Smooth muscle cell of the brain vasculature (primary cell): ENCODE measurements at places on chromosomes 12 and 14.
A peak's percentile ranks its signal among the peaks of the same experiment; 100 is the strongest.

DNA sequence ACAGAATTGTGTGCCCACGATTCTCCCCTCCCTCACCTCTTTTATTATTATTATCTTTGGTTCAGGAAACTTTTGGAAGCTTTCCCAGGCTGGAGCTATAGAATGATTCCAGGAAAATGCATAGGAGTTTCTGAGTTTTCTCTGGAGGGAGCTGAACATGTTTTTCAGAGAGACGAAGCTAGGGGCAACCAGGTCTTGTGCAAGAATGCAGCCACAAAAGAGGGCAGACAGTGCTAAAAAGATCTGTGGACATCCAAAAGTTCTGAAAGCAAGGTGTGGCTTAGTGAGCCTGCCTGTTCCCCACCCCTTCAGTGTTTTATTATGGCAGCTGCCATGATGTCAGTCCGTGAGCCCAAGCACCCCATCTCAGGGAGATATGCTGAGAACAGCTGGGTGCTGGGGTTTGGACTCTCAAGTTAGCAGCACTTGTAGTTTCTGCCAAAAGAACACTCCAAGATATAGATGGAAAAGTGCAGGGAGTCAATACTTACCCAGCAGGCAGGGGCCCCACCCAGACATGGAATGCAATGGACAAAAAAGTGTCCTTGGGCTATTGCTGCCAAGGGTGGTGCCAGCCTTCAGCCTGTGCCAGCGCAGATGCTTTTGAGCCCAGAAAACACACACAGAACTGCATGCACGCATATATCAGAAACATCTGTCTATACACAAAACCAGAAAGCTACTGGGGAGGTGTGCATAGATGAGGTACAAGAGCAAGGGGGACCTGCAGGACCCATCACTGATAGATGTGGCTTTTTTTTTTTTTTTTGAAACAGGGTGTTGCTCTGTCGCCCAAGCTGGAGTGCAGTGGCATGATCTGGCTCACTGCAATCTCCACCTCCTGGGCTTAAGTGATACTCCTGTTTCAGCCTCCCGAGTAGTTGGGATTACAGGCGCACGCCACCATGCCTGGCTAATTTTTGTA is 17.0 kb upstream of the IRF2BPL start:
- no peak for DNase-seq

GRCh38 chr12:94286583-94287244 is 138.3 kb downstream of the PLXNC1 start:
- no peak for DNase-seq

DNA sequence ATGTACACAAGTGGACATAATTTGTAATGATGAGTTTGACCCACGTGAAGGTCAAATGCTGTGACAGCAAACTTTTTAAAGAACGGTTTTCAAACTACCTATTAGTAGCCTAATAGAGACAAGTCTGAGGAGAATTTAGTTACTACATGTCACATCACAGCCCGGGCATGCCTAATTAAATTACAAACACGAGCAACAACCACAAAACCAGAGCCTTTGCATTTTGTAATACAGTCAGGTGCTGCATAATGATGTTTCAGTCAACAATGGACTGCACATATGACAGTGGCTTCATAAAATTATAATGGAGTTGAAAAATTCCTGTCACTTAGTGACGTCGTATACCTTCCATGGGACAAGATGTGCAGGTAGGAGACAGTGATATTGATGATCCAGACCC is 274.5 kb downstream of the DACT1 start:
- no peak for DNase-seq

DNA sequence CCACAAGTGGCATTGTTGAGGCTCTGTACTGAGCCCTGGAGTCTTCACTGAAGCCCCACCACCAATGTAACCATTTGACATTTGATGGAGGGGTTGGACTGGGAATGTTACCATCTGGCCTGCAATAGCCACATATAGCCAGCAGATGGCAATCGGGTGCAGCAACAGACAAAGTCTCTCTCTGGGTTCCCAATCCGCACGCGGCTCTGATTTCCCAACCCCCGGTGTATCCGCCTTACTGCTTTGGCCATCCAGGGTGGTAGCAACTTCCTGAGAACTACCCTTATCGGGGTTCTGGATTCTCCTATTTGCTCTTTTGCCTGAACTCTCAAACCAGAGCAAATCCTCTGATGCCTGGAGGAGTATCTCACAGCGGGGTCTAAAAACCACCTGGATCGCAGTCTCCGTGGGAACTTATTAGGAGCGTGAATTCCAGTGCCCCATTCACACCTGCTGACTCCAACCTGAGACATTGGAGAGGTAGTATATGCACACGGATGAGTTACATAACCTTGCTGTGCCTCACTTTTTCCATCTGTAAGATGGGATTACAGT is 14.2 kb downstream of the VRTN start:
- peak; percentile 37 for DNase-seq

DNA sequence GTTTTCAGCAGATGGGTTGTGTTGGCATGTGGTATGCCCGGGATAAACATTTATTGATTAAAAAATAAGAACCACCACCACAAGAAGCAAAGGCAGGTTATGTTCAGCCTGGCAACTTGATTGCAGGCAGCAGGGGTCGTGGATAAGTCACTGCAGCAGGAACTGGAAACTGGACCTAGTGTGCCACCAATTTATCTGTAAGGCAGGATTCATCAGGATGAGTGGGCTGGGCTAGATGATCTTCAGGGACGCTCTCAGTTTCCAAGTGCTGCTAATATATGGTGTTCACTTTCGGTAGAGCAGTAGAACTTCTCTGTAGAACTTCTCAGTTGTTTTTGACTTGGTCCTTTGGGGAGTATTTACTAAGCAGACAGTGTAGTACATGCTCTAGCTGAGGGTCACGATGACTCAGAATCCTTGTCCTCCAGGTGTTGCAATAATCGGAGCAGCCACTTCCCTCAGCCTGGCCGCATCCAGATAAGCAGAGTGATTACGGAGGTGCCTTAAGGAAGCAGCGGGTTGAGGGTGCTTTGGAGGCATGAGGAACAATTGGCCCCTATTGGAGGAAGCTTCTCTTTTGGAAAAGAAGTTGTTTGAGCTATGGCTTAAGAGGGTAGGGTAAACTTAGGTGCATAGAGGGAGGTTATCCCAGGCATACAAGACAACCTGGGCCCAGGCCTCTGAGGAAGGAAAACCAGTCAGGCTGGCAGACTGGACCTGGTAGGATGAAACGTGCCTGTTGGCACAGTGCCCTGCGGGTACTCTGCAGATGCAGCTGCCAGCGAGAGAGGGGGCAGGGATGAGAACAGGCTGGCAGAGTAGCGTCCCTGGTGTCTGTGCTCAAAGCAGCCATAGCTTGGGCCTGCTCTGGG is 104.0 kb downstream of the GPR135 start:
- DNase-seq: no peak

DNA sequence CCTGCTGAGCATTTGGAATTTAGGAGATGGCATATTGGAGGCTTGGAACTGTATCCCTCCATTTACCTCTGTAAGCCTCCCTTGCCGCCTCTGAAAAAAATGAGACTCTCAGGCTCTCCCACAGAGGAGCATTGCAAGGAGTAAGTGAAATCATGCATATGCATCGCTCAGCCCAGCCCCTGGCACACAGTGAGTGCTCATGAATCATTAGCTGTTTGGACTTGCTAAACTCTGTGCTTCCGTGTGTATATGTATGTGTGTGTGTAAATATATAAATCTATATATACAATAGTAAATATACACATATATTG is 17.1 kb upstream of the TBX3 start:
- no peak for DNase-seq

GRCh38 chr12:5191803-5192538 is 148.3 kb downstream of the KCNA5 start:
- DNase-seq: no peak

- peak; percentile 17 for DNase-seq
Observed at GRCh38 chr12:99131751-99132199, 486.7 kb downstream of the APAF1 start.

- DNase-seq: no peak
Observed at GRCh38 chr12:12263909-12264308, 2.9 kb downstream of the LRP6 start.

GRCh38 chr14:40447017-40447416 is 1014.8 kb upstream of the FBXO33 start:
- DNase-seq: no peak

DNA sequence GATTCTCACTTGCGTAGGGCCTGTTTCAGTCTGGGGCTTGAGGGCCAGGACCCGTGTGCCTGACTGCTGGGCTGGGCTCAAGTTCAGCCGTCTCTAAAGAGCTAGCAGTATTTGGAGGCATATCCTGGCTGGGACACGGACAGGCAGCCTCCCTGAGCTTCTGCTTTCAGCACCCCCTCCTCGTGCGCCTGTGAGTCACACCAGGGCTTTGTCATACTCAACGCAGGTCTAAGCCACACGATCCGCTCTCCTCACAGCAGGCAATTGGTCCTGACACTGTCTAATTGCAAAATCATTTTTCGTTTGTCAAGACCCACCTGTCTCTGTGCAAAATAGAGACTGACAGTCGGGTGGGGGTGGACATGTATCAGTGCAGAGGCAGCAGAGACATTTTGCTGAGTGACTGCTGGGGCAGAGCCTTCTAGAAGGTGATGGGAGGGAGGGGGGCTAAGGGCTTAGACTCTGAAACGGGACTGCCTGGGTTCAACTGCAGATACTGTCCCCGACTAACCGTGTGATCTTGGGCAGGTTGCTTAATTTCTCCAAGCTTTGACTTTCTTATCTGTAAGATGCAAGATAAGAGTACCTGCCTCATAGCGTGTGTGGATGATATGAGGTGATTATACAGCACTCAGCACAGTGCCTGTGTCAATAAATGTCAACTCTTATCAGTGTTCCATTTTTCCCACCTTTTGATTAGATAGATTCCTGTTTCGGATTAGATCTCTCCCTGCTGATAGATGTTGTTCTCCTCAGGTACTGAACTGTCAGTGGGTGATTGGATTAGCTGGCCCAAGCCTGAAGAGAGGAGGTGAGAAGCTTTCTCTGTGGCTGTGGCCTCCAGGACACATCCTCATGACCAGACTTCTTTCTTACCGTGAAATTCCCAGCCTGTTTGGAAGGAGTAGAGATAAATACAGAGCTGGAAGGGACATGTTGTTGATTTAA is 53.1 kb downstream of the KCNA1 start:
- DNase-seq: no peak

DNA sequence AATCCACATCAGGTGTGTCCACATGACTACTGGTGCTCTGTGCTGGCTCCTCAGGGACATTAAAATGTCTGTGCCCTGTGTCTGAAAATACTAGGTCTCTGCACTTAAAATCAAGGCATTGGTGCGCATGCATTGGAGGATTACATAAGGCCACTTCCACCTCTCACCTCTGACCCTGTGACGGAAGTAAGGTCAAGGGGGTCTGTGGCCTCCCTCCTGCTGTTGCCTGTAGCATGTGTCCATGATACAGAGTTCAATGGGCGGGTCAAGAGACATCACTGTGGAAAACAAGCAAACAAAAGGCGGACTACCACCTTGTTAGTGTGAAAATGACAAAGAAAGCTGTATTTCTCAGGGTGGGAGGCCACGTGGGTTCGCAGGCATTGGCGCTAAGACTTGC is 208.6 kb upstream of the PWP1 start:
- no peak for DNase-seq

- no peak for DNase-seq
Observed at GRCh38 chr12:1792406-1792805, 28.0 kb upstream of the LRTM2 start.

- DNase-seq: peak; percentile 18
Observed at GRCh38 chr14:61321385-61322010, at the start of gene PRKCH. PRKCH (plus strand) TSS chr14:61321579; CDS start chr14:61322102, 523 bp downstream.

DNA sequence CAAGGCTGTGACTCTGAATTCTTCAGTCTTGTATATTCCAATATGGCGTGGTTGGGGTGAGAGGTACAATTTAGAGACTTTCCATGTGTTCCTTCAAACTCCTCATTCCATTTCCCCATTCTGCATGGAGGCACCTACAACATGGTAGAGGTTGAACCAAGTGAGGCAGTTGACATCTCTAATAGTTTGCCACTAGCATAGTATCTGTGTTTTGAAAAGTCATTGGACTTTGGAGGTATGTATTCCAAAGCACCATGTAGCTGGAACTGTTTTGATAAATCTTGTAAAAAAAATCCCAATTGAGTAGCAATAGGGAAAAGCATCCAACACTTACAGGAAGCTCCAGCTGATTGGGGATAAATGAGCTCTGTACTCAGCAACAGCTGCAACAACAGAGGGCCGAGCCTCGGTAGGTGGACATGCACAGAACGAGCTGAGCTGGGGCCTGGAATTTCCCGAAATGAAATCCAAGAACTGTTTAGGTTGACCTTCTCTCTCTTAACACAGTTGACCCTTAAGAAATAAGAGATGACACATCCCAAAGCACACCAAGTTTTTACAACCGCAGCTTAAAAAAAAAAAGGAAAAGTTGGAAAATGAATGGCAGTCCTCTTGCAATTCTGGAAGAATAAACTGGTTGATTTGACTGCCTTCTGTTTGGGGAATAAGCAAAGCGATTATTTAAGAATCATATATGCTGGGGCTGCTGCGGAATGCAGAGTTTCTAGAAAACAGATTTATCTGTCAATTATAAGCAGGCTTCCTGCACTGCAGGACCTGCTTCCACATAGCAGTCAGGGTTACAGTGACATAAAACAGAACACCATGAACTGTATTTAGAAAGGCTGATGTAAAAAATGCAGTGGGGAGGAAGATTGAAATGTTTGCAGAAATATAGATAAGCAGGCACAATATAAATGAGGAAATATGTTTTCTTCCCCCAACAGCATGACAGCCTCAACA is 194.6 kb upstream of the KRR1 start:
- peak; percentile 99 for DNase-seq

GRCh38 chr12:105020241-105020962 is 34.3 kb downstream of the NOPCHAP1 start:
- DNase-seq: no peak

DNA sequence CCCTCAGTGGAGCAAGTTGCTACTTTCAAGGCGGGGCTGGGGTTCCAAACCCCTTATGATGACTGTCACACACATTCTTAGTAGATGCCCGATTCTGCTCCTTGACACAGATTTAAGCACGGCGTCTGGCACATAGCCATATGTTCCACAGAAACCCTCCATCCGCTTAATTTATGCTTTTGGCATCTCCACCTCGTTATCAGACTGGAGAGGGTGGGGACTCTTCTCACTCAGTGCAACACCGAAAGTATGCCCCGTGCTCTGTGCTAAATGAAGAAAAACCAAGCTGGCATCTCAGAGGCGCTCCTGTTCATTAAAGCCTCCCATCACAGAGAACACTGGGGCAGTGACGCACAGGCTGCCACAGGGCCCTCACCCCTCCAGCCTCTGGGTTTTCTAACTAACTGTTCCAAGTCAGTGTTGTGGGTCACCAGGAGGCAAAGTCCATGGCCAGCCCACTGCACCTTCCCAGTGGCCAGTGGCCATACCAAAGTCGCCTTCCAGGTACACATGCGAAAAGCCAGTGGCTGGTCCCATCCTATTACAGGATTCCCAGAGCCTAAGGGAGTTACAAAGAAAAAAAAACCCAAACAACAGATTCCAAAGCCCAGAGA is 27.3 kb downstream of the CCDC88C start:
- no peak for DNase-seq

GRCh38 chr12:98422812-98423211 is 92.6 kb upstream of the TMPO start:
- DNase-seq: no peak

DNA sequence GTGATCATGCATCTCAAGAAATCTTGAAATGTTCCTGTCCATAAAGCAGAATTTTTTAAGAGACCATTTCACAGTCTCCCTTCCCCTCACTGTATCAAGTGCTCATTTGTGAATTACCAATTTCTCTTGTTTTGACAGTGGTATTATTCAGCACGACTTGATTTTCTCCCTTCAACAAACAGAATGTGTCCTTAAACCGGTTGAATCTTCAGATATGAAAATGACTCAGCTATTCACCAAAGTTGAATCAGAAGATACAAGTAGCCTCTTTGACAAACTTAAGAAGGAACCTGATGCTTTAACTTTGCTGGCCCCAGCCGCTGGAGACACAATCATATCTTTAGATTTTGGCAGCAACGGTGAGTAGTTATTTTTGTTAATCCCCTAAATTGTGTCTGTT is 25.5 kb upstream of the SNAPC1 start:
- no peak for DNase-seq
